ENCODE measurements at places on chromosomes 1 and 21.

- DNase-seq: no peak
Observed at GRCh38 chr1:203439131-203439730, 36.4 kb upstream of the PRELP start.

GRCh38 chr1:225990705-225991464, 8.3 kb downstream of the SDE2 start:
- DNase-seq: no peak

GRCh38 chr1:235015291-235015985, 113.2 kb downstream of the TOMM20 start:
- DNase-seq: no peak

- no peak for DNase-seq
Observed at GRCh38 chr1:111727056-111727455, 12.1 kb downstream of the INKA2 start.

DNA sequence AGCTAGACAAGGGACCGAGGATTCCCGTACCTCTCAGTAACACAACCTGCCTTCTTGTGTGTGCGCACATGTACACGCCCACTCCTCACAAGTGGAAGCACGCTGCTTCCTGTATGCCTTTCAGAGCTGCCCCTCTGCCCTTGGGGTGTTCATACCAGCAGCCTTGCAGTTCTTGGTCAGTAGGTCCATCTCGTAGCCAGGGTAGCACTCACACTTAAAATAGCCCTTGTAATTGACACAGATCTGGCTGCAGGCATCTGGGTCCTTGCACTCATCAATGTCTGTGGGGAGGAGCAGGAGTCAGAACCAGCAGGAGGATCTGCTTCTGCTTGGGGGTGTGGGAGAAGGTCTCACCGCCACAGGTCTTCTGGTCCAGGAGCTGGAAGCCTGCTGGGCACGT, 32.6 kb upstream of the MAGOH start:
- DNase-seq: no peak

DNA sequence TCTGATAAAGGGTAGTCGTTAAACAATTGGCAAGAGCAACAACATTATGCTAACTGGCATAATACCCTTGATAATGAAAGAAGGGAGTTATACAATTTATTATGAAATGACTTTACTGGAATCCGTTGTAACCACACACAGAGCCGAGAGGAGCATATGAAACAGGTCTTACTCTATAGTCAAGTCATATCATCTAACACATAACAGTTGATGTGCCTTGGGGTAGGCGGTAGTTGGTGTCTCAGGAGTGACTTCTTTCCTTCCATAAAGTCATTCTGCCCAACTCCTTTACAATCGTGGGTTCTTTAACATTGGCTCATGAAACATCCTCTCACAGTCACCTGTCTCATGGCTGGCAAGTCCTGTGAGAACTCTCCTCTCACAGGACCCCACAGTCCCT, 225.2 kb downstream of the LTN1 start:
- DNase-seq: no peak

- DNase-seq: no peak
Observed at GRCh38 chr1:232872738-232873137, 67.5 kb downstream of the MAP10 start.

Data from anterior cingulate cortex (tissue), 58 donors.